ENCODE measurements at places on chromosomes 16 and 17. TPM values are rescaled to one million over a fixed set of nuclear protein-coding genes. Genes with fewer than 3 reads are reported as not detected.

- DNase-seq, result no peak
- H3K4me1 ChIP-seq, result no peaks in the 10 kb centered on the region
- H3K27me3 ChIP-seq, result no peaks in the 10 kb centered on the region
- H3K36me3 ChIP-seq, result no peaks in the 10 kb centered on the region
Observed at GRCh38 chr17:72414032-72414396, 293.2 kb downstream of the SOX9 start.

- no peak overlapping the region for H3K4me3 ChIP-seq
- no peaks in the 10 kb centered on the region for H3K27me3 ChIP-seq
- no peak overlapping the region for H3K27ac ChIP-seq
- peaks cover 2% of the 10 kb centered on the region for H3K4me1 ChIP-seq
- no peaks in the 10 kb centered on the region for H3K36me3 ChIP-seq
- DNase-seq, result no peak
Observed at GRCh38 chr17:43671031-43671692, 9.4 kb upstream of the MEOX1 start.

GRCh38 chr16:4500272-4500671 is 24.1 kb downstream of the HMOX2 start:
- H3K4me3 ChIP-seq, result no peak overlapping the region
- H3K4me1 ChIP-seq, result peaks cover 31% of the 10 kb centered on the region
- H3K27ac ChIP-seq, result no peak overlapping the region
- no peaks in the 10 kb centered on the region for H3K27me3 ChIP-seq
- DNase-seq, result no peak
- H3K36me3 ChIP-seq, result peaks cover 13% of the 10 kb centered on the region

Gene CKLF
- total RNA-seq, result 20.0 TPM

Gene TAT
- not detected for total RNA-seq
